Stimulated activated CD4-positive, alpha-beta T cell treated with anti-CD3 and anti-CD28 coated beads, Interleukin-1b, Interleukin-23, amount 100 ng/mL, for 1 hour (primary cell): ENCODE measurements at places on chromosomes 12 and 14.

DNA sequence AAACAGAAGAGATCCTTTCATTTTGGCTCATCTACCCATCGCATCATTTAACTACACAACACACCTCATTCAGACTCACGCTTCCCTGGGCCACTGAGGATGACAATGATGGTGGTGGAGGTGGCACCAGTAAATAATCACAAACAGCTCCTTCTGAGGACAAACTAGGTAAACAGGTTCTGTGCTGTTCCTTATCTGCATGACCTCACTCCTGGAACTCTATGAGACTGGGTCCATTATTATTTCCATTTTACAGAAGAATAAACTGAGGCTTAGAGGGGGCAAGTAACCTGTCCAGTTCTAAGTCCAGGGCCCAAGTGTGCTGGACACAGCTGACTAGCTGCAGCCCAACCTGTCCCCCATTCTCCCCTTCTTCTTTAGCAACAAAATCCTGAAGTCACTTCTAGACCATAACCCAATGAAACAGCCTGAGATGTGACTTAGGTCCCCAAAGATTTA is 50.4 kb downstream of the ITPK1 start:
- DNase-seq: no peak

- no peak for DNase-seq
Observed at GRCh38 chr14:96082420-96083300, 43.5 kb downstream of the C14orf132 start.

DNA sequence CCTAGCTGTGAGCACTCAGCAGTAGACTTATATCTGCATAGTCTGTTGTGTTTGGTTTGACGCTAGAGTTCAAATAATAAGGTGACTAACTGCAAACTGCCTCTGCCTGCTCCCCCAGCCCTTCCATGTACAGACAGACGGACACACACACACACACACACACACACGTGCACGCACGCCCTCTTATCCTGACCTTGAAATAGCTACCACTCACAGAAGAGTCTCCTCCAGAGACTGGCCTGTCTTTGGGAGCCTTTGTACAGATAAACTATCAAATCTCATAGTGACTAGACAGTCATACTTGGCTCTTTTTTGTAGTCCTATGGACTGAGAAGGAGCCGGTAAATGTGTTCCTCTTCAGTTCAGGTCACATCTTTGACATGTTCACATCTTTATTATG is 158.4 kb downstream of the FBXL14 start:
- no peak for DNase-seq

DNA sequence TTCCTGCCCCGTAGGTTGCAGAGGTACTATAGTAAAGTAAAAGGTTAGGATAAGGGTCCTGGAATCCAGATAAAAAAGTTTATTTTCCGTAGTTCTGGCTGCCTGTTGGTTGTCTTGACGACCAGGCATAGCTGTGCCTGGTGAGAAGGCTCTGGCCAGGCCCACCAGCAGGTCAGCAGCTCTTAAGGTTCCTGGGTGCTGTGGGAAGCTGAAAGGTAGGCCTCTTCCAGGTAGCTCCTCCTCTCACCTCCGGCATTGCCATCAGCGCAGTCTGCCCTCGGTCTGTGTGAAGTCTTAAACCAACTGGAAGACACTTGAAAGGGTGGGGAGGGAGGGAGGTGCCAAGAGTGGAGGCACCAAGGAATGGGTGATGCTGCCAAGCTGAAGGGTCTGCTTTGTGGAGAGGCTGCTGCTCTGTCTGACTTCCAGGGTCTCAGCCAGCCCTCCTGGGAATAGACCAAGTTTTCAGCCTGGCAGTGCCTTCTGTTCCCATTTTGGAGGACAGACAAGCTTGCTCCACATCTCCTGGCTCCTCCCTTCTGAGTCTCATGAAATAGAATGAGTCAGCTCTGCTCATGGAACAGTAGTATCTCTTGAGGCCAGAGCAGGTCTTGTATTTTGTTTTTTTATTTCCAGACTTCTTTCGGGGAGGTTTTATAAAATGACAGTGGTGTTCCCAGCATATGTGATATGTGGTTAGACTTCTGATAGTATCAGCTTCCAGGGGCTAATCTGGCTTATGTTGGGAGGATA is 5.2 kb upstream of the ACADS start:
- DNase-seq: no peak

DNA sequence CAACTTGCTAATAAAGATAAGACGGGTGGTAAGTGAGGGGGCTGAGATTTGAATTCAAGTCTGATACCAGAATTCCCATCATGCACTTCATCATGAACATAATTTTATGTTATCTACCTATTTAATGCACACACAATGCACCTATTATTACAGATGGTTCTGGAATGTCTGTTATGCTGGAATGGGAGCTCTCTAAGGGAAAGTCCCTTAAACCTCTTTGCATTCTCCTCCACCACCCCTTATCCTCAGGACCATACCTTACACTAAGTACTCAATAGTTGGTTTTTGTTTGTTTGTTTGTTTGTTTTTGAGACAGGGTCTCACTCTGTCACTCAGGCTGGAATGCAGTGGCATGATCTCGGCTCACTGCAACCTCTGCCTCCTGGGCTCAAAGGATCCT is 7.0 kb upstream of the MSI1 start:
- no peak for DNase-seq

DNA sequence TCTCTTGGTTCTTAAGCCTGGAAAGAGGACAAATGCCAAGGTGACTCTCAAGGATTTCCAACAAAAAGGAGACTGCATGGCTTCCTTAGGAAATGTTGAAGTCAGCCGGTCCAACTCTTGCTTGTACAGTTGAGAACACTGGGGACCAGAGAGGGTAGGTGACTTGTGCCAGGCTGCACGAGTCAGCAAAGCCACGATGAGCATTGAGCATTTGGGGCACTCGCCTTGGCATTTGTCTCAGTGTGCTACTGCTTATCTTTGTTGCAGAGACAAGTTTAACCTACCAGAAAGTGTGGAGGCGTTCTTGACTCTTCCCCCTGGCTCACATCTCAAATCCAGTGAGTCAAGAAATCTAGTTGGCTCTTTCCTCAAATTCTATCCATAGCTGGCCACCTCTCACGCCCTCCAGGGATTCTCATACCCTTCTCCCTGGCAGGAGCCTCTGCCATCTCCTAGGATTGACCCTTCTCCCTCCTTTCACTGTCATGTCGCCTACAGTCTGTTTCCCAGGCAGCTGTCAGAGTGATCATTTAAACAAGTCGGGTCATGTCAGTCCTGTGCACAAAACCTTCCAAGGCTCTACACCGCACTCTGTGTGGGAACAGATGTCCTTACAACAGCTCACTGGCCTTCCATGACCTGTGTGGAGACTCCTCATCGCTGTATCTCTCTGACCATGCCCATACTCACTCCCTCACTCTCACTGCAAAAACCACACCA is 17.2 kb upstream of the KRT83 start:
- no peak for DNase-seq

DNA sequence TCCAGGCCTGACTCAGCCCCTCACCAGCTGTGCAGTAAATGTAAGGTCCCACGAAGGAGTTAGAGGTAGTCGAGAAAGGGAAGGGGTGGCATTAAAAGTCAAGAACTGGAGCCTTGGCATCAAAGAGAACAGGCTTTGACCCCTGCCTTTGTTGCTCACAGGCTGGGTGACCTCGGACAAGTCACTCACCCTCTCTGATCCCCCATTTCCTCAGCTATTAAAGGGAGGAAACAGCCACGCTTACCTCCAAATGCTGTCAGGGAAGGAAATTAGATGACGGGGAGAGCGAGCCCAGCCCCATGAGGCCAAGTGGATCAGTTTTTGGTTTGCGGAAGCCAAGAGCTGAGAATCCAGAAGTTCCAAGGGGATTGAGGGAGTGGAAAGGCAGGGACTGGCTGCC is 104.9 kb upstream of the MYL2 start:
- no peak for DNase-seq

DNA sequence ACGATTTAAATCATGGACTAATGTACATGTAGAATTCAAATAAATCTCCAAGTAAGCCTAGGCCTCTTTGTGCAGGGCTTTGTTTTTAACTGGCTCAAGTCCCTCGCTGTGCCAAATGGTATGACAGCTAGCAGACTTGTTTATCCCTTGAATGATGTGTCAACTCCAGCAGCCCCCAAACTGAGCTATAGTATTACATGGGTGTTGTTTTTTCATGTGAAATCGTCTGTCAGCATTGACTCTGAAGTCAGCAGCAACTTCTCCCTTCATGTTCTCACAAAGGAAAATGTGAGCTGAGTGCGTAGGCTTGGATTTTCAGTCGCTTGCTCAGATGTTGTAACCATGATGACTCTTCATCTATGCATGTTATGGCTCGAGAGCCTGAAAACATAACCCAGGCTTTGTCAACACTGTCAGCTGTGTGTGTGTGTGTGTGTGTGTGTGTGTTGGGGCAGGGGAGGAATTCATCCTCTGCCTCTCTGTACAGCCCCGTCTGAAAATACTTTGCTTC is 73.3 kb downstream of the PTHLH start:
- no peak for DNase-seq

DNA sequence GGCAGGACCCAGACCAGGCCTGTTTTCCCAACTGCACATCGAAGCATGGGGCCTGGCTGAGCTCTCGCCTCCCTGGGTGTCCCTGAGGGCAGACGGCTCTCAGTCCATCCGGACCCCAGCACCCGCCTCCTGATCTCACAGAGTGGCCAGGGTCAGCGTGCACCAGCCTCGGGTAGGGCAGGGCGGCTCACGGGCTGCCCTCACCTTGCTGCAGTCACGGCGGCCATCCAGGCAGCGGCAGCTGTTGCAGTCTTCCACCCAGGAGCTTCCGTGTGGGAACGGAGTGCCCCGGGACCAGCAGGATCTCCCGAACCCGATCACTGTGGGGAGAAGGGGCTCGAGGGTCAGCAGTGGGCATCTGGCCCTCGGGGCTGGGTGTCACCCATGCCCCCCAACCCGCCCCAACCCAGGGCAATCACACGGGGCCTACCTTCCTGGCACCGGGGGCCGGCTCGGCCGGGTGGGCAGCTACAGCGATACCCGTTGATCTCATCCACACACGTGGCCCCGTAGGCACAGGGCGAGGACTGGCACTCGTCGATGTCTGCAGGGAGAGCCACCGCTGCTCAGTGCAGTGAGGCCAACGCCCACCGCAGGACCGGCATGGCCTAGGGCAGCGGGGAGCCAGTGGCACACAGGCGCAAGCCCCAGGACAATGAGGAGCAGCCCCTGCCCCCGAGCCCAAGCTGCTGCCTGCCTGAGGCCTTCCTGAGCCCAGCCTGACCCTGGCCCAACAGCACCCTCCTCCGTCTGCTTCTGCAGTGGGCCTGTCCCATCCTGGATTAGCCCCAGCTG is 22.2 kb downstream of the JAG2 start:
- DNase-seq: no peak

- DNase-seq: no peak
Observed at GRCh38 chr12:47328831-47329545, 249.2 kb upstream of the AMIGO2 start.

DNA sequence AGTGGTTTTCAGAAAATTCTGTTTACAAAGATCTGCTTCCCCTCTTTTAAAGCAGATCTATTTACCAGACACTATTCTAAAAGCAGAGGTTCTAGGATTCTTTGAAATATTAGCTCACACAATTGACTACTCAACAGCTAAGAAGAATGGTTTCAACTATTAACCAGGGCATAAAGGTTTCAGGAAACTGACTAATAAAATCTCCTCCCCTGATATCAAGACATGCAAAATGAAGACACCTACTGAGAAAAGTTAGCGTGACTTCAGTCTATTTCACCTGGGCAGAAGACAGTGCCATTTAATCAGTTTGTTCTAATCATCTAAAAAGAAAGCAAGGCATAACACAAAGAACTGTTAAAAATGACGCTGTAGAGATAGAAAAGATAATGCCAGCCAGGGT is 22.2 kb downstream of the DAD1 start:
- DNase-seq: no peak

DNA sequence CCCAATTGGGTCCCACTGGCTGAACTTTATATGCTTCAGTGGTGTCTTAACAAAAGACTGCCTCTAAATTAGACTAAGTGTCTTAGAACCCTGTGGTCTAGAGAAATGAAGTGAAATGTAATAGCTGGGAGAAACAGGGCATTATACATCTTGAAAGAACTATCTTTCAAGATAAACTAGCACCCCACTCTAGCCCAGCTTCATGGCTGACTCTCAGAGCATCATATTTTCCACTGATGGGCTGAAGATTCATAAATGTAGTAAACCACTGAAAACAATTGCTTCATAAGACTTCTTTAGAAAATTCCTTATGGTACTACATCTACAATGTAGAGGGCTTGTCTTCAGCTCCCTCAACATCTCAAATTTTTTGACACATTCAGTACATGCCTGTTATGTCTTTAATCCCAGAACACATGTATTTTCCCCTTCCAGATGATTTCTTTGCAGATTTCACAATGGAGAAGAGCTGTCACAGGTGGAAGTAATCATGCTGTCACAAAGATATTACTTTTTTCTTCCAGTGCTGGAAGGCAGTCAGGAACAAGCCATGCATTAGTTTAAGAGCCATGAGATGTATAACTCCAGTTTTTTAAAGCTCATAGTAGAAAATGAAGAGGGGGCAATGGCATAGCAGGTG is 48.5 kb downstream of the IFNG-AS1 start:
- no peak for DNase-seq

DNA sequence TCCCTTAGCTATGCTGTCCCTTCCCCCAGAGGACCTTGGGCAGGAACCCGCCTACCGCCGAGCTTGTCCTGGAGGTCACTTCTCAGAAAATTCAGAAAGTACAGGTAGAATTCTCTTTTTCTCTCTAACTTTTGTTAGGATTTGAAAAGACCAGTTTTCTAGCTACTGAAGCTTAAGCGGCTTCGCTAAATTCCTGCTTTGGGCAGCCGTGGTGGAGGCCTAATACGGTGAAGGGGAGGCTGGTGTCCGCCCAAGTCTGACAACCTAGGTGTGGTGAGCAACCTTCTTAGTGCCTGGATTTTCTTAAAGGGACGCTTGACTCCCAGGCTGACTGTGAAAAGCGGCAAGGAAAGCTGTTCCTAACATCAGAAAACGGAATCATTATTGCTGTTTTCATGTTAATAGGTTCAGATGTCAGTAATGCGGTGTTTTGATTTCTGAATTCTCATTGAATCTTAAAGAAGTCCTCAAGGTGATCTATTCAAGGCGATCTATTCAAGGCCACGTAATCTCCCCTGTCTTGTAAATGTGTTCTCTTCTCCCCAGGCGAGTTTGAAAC is 835 bp downstream of the FGD4 start:
- no peak for DNase-seq

DNA sequence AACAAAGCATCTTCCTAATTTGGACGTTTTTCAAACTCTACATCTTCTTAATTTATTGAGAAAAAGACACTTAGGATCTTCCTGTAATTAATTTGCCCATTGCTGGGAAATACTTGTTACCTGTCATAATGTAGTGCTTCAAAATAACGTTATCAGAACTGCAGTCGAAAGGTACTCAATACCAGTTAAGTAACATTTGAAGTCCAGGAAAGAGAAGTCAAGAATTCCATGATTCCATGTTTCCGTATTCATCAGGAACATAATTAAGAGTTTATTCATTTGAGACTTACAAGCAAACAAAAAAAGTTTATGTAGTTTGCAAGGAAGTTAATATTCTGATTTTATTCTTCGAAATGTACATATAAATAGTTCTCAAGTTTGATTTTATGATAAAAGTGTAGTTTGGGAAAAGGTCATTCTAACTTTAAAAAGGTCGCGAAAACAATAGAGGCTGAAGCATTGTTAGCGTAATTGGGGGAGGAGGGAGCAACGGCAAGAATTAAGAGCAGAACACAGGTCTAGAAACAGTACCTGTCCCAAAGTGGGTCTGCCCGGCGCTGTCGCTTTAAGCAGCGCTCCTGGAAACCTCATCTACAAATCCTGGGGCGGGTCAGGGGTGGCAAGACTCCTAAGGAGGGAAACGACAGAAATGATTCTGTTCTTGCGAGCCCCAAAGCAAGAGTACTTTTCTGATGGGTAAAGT is 1.2 kb upstream of the KCNMB4 start:
- DNase-seq: no peak

GRCh38 chr12:30752255-30752654 is 2.5 kb downstream of the CAPRIN2 start:
- no peak for DNase-seq
